ENCODE measurements at places on chromosomes 13 and 19.

GRCh38 chr13:49877629-49878218, 58.4 kb downstream of the SPRYD7 start:
- H3K4me3 ChIP-seq, result no peak overlapping the region
- no peak for DNase-seq
- H3K27me3 ChIP-seq, result no peaks in the 10 kb centered on the region
- H3K4me1 ChIP-seq, result no peaks in the 10 kb centered on the region

DNA sequence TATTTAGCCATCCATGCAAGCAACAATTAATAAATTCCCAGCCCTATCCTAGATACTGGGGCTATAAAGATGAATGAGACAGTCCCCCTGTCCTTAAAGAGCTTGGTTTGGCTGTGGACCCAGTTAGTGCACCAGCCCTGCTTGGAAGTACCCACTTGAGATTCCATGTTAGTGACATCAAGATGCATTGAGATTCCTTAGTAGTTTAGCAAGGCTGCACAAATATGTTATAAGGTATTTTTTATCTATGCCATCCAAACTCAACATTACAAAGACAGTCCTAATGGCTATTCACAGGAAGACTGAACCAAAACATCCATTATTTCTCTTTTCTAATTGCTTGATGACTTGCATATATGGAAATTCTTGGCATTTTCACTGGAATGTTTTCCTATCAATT, 48.8 kb upstream of the RAP2A start:
- H3K4me1 ChIP-seq, result no peaks in the 10 kb centered on the region
- no peaks in the 10 kb centered on the region for H3K36me3 ChIP-seq
- H3K27me3 ChIP-seq, result no peaks in the 10 kb centered on the region
- H3K27ac ChIP-seq, result no peak overlapping the region
- no peak for DNase-seq

- H3K27ac ChIP-seq, result no peak overlapping the region
- H3K4me1 ChIP-seq, result peaks cover 20% of the 10 kb centered on the region
These were observed 657 bp upstream of the THSD1 start for GRCh38 chr13:52406629-52407028.

GRCh38 chr13:41304551-41304950, 6.5 kb upstream of the NAA16 start:
- H3K4me3 ChIP-seq, result no peak overlapping the region
- H3K36me3 ChIP-seq, result no peaks in the 10 kb centered on the region
- H3K27me3 ChIP-seq, result no peaks in the 10 kb centered on the region
- no peak overlapping the region for H3K27ac ChIP-seq
- no peaks in the 10 kb centered on the region for H3K4me1 ChIP-seq

DNA sequence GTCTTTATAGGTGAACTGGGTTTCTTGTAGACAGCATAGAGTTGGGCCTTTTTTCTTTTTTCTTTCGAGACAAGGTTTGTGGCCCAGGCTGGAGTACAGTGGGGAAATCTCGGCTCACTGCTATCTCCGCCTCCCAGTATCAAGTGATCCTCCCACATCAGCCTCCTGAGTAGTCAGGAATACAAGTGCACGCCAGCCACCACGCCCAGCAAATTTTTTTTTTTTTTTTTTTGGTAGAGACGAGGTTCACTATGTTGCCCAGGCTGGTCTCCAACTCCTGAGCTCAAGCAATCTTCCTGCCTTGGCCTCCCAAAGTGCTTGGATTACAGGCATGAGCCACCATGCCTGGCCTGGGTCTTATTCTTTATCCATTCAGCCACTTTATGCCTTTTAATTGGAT, 5.1 kb upstream of the CALM3 start:
- peaks cover 7% of the 10 kb centered on the region for H3K4me1 ChIP-seq
- no peaks in the 10 kb centered on the region for H3K36me3 ChIP-seq
- H3K27me3 ChIP-seq, result no peaks in the 10 kb centered on the region
- DNase-seq, result no peak

DNA sequence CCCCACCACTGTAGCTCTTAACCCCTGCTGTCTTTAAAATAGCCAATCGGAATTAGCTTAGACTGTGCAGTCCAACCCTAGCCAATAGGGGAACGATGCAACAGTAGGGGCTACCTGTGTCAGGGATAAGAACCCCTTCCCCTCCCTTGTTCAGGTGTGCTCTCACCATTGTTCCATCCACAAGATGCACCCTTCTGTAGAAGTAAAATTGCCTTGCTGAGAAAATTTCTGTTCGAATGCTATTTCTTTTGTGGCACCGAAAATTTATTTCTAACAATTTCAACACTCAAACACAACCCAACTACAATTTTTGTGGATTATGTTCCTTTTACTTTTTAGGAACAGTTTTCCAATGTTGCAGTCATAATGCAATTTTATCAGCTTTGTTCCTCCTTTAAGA, 3.6 kb upstream of the ZNF583 start:
- no peak overlapping the region for H3K27ac ChIP-seq
- no peaks in the 10 kb centered on the region for H3K27me3 ChIP-seq
- H3K36me3 ChIP-seq, result peaks cover 23% of the 10 kb centered on the region
- H3K4me3 ChIP-seq, result no peak overlapping the region

DNA sequence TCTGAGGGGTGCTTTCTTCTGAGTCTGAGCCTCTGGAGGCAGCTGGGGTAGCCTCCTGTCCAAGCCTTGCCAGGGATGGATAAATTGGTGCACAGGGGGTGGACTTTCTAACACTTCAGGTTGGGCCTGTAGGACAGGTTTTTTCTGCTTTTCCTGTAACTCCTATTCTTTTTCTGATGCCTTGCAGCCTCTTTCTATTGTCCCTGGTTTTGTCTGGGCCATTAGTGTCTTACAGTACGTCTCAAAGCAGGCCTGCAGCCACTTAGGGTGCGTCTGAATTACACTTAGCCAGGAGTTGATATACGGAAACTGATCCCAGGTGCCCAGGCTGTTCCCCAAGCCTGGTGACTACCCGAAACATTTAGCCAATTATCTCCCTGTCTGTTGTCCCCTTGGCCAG, 213.3 kb upstream of the HTR2A start:
- H3K27ac ChIP-seq, result no peak overlapping the region
- H3K4me3 ChIP-seq, result no peak overlapping the region
- H3K36me3 ChIP-seq, result no peaks in the 10 kb centered on the region
- no peaks in the 10 kb centered on the region for H3K4me1 ChIP-seq

DNA sequence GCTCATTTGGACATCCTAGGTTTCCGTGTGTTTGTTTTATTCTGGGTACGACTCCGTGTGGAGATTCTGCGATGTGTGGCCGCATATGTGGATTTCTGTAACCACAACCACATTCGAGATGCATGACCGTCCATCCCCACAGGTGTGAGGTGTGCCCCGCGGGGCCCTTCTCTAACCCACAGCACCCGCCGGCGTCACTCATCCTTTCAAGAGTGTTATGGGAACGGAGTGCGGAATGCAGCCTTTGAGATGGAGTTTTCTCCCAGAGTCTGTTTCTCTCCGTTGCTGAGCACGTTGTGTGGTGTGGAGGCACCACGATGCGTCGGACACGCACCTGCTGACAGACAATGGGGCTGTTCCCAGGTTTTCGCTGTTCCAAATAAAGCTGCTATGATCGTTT, 40.0 kb downstream of the C13orf46 start:
- no peaks in the 10 kb centered on the region for H3K36me3 ChIP-seq
- peaks cover 36% of the 10 kb centered on the region for H3K4me1 ChIP-seq
- H3K4me3 ChIP-seq, result no peak overlapping the region
- no peaks in the 10 kb centered on the region for H3K27me3 ChIP-seq

DNA sequence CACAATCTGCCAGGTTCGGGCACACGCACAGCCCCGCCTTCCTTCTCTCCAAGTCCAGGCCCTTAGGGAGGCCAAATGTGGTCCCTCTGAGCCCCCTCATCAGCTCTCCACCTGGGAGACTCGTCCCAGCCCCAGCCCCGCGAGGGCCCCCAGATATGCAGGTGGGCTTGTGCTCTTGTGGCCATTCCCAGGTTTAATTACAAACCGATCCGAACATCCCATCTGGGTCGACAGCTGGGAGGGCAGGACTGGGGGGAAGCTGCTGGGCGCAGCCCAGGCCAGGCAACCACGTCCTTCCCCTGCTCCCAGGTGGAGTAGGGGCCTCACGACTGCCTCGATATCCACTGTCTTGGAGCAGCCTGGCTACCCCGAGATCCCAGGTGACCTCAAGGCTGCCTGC, 7.5 kb upstream of the C2CD4C start:
- DNase-seq, result no peak
- H3K36me3 ChIP-seq, result no peaks in the 10 kb centered on the region
- H3K4me1 ChIP-seq, result no peaks in the 10 kb centered on the region
- H3K4me3 ChIP-seq, result no peak overlapping the region
- no peak overlapping the region for H3K27ac ChIP-seq

- peak overlapping the region; percentile 75 for H3K27ac ChIP-seq
- DNase-seq, result no peak
- peaks cover 16% of the 10 kb centered on the region for H3K4me1 ChIP-seq
- H3K36me3 ChIP-seq, result no peaks in the 10 kb centered on the region
- H3K4me3 ChIP-seq, result peak overlapping the region; percentile 82
These were observed 605 bp upstream of the TEX30 start for GRCh38 chr13:102774214-102774568.

- no peaks in the 10 kb centered on the region for H3K36me3 ChIP-seq
- no peak overlapping the region for H3K4me3 ChIP-seq
- no peaks in the 10 kb centered on the region for H3K27me3 ChIP-seq
- H3K4me1 ChIP-seq, result peaks cover 52% of the 10 kb centered on the region
- peak; percentile 94 for DNase-seq
These were observed 29.5 kb upstream of the NFIC start for GRCh38 chr19:3336680-3337523.

DNA sequence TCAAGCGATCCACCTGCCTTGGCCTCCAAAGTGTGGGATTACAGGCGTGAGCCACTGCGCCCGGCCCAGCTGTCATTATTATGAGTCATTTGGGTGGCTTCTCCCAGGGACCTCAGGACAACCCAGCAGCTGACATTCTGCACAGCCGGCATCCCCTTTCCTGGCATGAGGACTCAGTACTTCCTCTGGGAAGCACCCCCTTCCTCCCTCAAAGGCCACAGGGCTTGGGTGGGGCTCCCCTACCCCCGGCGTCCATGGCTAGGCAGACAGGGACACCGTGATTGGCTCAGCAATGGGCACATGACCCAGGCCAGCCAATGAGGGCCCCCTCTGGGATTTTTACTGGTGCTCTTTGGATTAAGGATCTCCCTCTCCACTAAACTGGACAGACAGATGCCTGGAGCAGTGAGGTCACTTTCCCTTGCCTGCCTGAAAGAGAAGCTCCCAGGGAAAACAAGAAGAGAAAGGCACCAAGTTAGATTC, 6.0 kb downstream of the KANK2 start:
- H3K27ac ChIP-seq, result peak overlapping the region; percentile 91
- no peaks in the 10 kb centered on the region for H3K36me3 ChIP-seq
- H3K27me3 ChIP-seq, result no peaks in the 10 kb centered on the region
- H3K4me1 ChIP-seq, result peaks cover 79% of the 10 kb centered on the region
- H3K4me3 ChIP-seq, result peak overlapping the region; percentile 3
- no peak for DNase-seq

DNA sequence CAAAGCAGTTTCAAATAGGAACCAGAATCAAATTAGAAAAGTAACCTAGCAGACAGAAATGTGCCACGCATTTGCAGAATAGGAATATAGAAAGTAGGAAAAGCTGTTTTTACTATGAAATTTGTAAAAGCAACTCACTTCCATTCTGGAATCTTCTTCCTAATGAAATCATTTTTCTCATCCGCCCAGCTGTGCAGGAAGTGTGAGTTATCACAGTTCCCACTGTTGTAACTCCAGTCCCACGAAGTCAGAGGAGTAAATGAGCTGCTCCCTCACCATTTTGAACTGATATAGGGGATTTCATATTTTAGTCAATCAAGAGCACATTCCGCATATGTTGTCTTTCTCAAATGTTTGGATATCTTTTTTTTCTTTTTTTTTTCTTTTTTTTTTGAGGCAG, 230.8 kb downstream of the TBC1D4 start:
- no peaks in the 10 kb centered on the region for H3K27me3 ChIP-seq
- no peak overlapping the region for H3K27ac ChIP-seq
- DNase-seq, result no peak
- no peak overlapping the region for H3K4me3 ChIP-seq

DNA sequence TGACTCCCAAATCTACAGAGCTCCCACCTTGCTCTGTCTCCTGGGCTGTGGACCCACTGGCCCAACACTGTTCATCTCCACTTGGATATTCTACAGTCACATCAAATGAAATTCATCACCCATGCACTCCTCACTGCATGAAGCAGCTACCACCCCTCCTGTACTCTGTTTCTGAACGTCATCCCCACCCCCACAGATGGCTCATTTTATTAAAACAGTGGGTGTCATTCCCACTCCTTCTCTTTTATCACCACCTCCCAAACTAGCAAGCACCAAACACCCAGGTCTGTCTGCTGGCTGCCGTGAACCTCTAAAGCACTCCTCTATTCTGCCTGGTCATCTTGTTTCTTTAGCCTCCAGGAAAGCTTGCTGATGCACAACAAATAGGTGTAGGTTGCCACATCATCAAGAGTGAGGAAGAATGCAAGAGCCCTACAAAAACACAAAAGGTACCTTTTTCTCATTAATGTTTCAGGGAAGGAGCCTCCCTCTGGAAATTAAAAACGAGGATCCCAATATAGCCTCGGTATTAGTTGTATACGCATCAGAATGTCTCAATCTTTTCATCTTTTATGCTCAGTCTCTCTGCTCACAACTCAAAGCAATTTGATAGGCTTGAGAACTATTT, 91.8 kb downstream of the MIPEP start:
- no peaks in the 10 kb centered on the region for H3K27me3 ChIP-seq
- DNase-seq, result no peak
- peaks cover 20% of the 10 kb centered on the region for H3K4me1 ChIP-seq
- H3K27ac ChIP-seq, result no peak overlapping the region

DNA sequence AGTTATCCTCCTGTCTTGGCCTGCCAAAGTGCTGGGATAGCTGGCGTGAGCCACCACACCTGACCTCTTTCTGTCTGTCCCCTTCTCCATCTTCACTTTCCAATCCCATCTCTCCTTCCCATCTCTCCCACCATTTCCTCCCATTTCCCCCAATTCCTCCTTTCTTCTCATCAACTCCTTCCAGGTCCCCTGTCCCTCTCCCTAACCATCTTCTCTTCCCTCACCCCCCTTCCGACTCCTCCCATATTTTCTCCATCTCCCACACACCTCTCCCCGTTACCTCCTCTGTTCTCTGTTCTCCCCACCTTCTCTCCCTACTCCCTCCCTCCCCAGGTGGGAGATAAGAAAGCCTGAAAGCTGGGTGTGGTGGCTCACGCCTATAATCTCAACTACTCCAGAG, 40.6 kb downstream of the KEAP1 start:
- no peaks in the 10 kb centered on the region for H3K36me3 ChIP-seq
- DNase-seq, result no peak
- no peaks in the 10 kb centered on the region for H3K27me3 ChIP-seq

GRCh38 chr13:96794669-96795068, 199.6 kb downstream of the OXGR1 start:
- no peak overlapping the region for H3K4me3 ChIP-seq
- no peaks in the 10 kb centered on the region for H3K4me1 ChIP-seq

GRCh38 chr13:100454876-100455275, 133.7 kb downstream of the GGACT start:
- H3K4me1 ChIP-seq, result no peaks in the 10 kb centered on the region
- DNase-seq, result no peak
- H3K4me3 ChIP-seq, result no peak overlapping the region
- H3K27ac ChIP-seq, result no peak overlapping the region

Data from vagina (tissue), 2 donors.